ENCODE measurements at places on chromosomes 1 and 21.
A peak's percentile ranks its signal among the peaks of the same experiment; 100 is the strongest.

DNA sequence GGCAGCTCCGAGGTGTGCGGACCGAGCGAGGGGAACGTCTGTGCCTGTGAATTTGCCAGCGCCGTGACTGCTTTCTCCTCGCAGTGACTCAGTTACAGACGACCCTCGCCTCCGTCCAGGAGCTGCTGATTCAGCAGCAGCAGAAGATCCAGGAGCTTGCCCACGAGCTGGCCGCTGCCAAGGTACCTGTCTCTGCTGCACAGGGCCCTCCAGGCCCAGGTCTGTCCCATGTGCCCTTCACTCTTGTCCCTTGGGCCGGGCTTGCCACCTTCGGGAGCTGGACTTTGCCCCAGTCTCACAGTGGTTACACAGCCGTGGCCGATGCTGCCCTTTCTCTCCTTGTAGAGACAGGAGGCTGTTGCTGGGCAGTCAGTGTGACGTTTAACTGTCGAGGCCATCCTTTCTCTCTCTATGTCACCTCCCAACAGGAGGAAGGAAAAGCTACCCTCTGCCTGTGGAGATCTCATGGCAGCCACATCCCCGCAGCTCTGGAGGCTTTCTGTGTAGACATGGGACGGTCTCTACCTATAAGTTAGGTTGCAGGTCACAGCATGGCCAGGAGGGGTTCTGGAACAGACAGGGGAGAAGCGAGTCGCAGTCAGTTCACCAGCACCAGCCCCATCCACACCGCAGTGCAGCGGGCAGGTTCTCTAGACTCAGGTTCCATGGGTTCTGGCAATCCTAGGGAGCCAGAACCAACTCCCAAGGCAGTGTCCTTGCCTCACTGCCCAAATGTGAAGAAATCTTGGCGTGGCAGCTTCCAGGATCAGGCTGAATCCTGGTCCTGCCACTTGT lies 149.7 kb downstream of the PEX14 start:
- no peak for DNase-seq

- no peak for DNase-seq
Observed at GRCh38 chr1:66523562-66523961, 10.4 kb upstream of the SGIP1 start.

GRCh38 chr1:181676269-181676668 lies 193.0 kb downstream of the CACNA1E start:
- DNase-seq, result no peak

DNA sequence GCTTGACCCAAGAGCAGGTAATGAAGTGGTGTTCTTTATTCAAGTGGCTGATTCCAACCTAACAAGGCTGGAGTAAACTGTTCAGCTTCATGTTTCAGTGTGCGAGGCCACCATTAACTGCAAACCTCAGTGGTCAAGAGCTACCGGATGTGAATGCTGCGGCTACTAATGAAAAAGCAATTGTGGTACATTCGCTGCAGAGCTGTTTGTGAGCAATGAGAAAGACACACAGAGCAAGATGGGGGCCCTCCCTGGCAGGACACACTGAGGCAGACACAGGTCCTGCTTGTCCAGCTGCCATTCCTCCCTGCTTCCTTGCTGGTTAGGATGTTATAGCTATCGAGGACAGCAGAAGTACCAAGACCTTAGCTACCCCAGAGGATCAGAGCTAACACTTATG lies 26.1 kb downstream of the SYF2 start:
- DNase-seq, result no peak

- no peak for DNase-seq
Observed at GRCh38 chr1:6519935-6520671, 28.6 kb upstream of the PLEKHG5 start.

- DNase-seq, result no peak
Observed at GRCh38 chr1:30610917-30611316, 112.5 kb downstream of the MATN1 start.

DNA sequence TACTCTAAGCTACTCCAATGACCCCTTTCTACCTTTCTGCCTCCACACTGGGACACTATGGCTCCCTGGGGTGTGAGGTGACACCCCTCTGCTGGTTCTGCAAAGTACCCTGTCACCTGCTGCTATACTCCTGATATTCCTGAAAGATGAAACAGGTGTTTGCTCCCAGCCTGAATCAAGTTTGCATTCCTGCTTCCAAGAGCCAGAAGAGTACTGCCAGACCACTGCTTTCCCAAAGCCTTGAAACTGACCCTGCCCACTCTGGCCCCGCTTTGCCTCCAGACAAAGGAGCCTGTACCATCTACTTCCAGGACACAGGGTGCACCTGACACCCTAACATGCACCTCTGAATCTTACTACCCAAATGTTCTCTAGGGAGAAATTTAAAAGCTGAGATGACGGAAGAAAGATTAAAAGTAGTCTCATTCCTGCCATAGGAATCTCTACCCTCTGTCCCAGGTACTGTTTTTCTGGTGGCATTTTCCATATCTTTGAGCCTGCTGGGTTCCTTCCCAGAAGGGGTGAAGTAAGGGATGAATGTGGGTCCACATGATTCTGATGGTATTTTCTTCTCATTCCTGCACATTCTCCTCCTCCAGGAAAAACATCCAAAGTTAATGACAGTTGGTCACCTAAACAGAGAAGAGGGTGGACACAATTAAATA lies 70.3 kb upstream of the DUSP10 start:
- no peak for DNase-seq

DNA sequence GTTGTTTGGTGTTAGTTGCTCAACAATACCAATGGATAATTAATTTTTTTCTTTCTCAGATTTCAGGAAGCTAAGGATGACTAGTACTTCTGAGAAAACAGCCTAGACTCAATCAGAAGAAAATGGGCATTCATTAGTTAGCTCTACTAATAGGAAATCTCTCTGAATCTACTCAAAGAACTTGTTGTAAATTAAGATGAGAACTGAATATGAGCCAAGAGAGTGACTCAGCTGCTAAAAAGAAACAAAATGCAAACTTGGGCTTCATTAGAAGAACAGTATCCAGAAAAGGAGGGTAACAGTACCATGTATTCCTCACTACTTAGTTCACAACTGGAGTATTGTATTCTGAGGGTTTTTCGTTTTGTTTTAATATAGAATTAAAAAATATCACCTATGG lies 12.5 kb downstream of the FOXJ3 start:
- no peak for DNase-seq

DNA sequence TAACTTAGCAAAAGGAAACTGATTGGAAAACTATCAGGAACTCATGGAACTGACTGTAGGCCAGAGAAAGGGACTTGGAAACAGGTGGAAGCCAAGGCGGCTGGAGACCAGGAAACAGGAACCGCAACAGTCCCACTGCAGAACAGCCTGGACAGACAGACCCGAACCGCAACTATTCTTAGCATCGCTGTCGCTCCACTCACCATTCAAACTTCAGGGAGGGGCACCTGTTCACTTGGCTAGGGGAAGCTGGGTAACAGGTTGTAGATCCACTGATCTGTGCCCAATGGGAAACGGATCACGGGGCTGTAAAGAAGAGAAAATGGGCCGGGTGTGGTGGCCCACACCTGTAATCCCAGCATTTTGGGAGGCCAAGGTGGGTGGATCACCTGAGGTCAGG lies 61.9 kb downstream of the CLSTN1 start:
- DNase-seq, result no peak

- no peak for DNase-seq
Observed at GRCh38 chr21:43741423-43742096, 22.6 kb downstream of the PDXK start.

DNA sequence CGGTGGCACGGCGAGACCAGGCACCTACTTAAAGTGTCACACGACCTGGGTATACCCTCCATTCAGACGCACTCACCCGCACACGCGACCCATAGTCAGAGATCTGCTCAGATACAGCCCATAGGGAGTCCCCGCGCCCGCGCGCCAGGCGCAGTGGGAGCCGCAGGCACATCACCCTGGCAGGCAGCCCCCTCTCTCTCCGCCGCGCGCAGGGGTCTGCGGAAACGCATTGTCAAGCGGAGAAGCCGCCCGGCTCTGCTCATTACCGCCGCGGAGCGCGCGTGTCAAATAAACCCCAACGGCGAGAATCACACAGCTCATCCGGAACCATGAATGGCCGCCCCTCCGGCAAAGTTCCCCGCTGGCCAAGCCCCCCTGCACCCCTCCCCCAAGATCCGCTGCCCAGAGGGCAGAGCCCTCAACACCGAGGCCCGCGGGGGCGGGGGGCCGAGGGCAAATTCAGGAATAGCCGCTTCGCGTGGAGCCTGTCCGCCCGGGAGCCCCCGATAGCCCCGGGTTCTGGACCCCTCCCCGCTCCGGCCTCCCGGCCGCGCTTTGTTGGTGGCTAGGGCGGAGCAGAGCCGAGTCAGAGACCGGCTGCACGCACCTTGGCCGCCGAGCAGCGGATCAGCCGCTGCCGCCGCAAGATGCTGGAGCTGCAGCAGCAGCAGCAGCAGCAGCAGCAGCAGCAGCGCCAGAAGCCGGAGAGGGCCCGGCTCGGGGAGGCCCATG lies 522 bp downstream of the LRP8 start:
- peak; percentile 31 for DNase-seq

DNA sequence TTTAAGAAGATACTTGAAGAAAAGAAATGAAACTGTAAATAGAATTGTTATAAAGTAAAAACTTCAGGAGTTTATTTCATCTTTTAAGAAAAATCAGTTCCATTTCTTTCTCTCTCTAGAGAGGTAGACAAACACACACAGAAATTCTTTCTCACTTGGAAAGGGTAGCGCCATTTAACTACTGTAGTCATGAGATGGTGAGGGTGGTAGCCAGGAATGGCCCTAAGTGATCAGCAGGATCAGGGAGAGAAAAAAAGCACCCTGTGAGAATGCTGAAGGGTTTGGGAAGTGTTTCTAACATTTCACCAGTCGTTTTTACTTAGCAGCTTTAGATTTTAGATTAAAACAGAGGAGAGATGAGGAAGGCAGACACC lies 205.7 kb upstream of the RUNX1 start:
- DNase-seq, result no peak

DNA sequence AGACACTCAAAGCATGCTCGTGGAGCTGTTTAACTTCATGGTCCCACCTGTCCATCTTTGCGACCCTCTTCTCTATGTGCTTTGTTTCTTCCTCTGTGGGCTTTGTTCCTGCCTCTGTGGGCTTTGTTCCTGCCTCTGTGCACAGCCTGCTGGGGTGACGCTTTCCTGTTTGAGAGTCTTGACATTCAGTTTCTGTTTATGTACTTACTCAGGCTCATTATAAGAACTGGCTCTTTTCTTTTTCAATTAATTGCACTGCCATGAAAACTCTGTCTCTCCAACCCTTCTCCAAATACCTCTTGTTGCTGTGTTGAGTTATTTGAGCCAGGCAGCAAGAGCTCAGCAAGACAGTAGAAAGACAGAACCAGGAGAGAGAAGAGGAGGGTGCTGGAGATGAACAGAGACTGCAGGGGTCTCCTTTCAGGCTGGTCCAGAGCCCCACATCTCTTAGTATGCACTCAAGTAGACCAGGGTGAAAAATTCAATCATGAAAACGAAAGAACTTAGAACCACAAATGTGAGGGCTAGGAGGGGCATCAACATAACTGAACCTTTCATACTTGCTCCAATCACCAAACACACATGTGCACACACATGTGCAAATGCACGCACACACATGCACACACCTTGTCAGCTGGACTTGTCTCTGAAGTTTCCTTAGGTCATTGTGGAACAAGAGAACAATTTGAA lies 88.3 kb upstream of the SGIP1 start:
- DNase-seq, result no peak

GRCh38 chr1:205920159-205920558 lies 23.1 kb downstream of the SLC26A9 start:
- DNase-seq, result no peak

GRCh38 chr1:225442123-225442505 lies 14.3 kb upstream of the LBR start:
- no peak for DNase-seq

DNA sequence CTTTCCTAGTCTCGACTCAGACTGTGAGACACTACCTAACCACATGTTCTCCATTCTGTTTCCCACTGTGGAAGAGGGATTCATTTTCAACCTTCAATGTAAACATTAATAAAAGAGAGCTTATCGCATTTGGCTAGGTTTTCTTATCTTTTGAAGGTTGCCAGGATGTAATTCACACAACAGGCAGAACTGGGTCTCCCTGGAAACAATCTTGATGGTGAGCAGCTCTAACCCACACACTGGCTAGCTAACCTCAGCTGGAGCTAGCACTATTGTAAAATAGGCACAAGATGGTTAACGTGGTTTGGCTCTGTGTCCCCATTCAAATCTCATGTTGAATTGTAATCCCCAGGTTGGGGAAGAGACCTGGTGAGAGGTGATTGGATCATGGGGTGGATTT lies 75.1 kb downstream of the ZSCAN20 start:
- DNase-seq, result no peak

DNA sequence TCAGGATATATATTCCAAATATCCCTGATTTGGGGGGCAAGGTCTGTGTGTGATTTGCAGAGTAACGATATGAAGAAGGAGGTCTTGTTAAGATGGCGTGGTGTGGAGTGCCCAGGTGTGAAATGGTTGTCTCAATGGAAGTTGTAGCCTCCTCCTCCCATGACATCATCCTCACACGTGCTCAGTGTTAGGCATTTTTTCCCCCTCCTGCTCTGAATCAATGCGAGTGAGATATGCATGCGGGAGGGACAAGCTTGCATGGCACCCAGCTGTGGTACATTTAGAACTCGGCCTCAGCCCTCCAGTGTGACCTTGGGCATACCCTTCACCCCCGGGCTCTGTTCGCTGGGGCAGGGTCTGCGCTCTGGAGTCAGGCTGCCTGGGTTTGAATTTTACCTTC lies 55.6 kb downstream of the B3GALT5 start:
- no peak for DNase-seq
